ENCODE measurements at places on chromosomes 16 and 17. TPM values are rescaled to one million over a fixed set of nuclear protein-coding genes. Genes with fewer than 3 reads are reported as not detected.

DNAH9 gene
- not detected for total RNA-seq

SLC47A1 gene
- total RNA-seq, result 0.35 TPM

HELZ gene
- total RNA-seq, result 44.0 TPM

VAC14 gene
- total RNA-seq, result 46.0 TPM

- DNase-seq, result no peak
Measured at GRCh38 chr17:16925461-16926060, 46.4 kb downstream of the TNFRSF13B start.

GRCh38 chr16:80831039-80831438, 26.6 kb upstream of the CDYL2 start:
- DNase-seq, result no peak

- DNase-seq, result no peak
Measured at GRCh38 chr16:31088459-31089183, at the start of gene PRSS53. Gene PRSS53, minus strand, starts transcription at chr16:31088943. Its CDS starts 134 bp downstream, at chr16:31088809.

GRCh38 chr16:89999831-90000574, 19.3 kb downstream of the DBNDD1 start:
- DNase-seq, result no peak

GRCh38 chr16:58615280-58615679, 14.3 kb downstream of the CNOT1 start:
- no peak for DNase-seq

DNA sequence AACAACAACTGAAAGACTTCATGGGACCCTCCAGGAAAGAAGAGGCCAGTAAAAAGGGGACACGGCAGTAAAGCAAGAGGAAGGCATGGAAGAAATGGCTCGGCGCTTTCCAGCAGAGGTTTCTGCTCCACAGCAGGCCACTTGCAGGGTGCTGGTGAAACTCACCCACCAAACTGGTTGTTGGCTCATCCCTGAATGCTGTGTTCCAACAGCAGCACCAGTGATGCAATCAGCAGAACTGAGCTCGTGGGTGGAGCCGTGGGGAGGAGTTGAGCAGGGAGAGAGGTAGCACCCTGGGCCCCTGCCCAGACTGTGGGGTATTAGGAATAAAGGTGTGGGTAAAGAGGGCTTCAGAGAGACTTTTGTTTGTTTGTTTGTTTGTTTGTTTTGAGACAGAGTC, 62.8 kb upstream of the ADCY9 start:
- DNase-seq, result no peak

DNA sequence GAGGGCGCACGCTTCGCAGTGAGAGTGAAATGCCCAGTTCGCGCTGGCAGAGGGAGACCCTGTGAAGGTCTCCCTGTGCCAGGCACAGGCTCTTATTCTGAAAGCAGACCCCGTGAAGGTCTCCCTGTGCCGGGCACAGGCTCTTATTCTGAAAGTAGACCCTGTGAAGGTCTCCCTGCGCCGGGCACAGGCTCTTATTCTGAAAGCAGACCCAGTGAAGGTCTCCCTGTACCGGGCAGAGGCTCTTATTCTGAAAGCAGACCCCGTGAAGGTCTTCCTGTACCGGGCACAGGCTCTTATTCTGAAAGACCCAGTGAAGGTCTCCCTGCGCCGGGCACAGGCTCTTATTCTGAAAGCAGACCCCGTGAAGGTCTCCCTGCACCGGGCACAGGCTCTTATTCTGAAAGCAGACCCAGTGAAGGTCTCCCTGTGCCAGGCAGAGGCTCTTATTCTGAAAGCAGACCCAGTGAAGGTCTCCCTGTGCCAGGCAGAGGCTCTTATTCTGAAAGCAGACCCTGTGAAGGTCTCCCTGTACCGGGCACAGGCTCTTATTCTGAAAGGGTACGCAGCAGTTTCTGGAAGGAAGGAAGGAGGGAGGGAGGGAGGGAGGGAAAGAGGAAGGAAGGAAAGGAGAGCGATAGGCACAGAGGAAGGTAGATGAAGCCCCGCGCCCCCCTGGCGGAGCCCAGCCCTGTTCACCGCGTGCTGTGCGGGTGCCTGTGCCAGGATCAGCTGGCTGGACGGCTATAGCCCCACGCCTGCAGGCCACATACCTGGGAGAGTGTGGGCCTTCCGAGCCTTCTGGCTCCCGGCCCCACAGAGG, 55.3 kb downstream of the WDR45B start:
- DNase-seq, result no peak

DNA sequence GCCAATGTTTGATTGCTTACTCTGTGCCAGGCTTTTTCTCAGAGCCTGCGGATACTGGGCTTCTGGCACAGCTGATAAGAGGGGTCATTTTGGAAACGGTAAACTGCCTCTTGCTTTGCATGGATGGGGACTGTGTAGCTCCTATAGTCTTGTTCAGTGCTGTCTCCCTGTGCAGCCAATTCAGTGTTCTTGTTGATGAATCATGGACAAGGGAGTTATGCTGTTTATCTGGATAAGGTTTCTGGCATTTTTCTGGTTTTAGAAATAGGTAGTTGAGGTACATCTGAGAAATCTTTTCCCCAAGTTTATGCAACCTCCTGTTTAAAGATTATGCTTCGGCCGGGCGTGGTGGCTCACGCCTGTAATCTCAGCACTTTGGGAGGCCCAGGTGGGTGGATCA, 16.7 kb upstream of the TANGO6 start:
- DNase-seq, result no peak

- no peak for DNase-seq
Measured at GRCh38 chr17:35243561-35244340, 879 bp downstream of the SLFN5 start.

GRCh38 chr16:30187971-30188561, 4.7 kb downstream of the CORO1A start:
- no peak for DNase-seq
